DND-41 (cell line): ENCODE measurements at places on chromosomes 5 and 9.

GRCh38 chr5:146365618-146366017 lies 27.0 kb downstream of the POU4F3 start:
- no peak for DNase-seq

DNA sequence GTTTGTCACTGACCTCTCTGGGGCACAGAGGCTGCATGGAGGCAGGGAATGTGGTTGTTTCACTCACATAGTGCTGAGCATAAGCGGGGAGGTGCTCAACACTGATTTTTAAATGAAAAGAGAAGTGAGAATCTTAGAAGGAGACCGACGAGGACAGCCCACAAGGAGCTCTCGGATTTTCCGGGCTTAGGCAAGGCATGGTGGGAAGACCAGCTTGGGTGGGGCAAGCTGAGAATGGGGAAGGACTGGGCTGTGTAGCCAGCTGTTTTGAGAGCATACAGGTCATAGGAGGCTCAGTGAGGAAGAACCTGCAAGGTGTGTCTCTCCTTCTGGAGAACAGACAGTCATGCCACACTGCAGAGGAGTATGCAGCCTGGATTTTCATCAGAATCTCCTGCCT lies 86.0 kb upstream of the TNFSF8 start:
- DNase-seq, result no peak

GRCh38 chr9:38350529-38350928 lies 42.0 kb upstream of the ALDH1B1 start:
- no peak for DNase-seq

GRCh38 chr5:125236981-125237380 lies 490.5 kb upstream of the ZNF608 start:
- no peak for DNase-seq

DNA sequence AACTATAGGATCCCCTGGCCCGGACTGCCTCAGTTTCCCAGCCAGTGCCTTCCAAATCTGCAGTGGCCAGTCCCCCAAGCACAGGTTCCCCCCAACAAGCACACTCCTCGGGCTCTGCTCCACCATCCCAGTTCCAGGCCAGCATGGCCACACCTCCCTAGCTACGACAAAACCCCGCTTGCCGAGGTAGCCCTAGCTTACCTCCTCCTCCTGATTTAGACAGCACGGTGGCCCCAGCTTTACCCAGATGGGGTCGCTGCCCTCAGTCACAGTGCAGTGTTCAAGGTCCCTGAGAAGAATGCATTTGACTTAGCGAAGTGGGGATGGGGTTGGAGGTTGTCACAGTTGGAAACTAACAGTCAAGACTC lies 40.8 kb upstream of the GARNL3 start:
- no peak for DNase-seq
